ENCODE measurements at places on chromosomes 6 and 20.

DNA sequence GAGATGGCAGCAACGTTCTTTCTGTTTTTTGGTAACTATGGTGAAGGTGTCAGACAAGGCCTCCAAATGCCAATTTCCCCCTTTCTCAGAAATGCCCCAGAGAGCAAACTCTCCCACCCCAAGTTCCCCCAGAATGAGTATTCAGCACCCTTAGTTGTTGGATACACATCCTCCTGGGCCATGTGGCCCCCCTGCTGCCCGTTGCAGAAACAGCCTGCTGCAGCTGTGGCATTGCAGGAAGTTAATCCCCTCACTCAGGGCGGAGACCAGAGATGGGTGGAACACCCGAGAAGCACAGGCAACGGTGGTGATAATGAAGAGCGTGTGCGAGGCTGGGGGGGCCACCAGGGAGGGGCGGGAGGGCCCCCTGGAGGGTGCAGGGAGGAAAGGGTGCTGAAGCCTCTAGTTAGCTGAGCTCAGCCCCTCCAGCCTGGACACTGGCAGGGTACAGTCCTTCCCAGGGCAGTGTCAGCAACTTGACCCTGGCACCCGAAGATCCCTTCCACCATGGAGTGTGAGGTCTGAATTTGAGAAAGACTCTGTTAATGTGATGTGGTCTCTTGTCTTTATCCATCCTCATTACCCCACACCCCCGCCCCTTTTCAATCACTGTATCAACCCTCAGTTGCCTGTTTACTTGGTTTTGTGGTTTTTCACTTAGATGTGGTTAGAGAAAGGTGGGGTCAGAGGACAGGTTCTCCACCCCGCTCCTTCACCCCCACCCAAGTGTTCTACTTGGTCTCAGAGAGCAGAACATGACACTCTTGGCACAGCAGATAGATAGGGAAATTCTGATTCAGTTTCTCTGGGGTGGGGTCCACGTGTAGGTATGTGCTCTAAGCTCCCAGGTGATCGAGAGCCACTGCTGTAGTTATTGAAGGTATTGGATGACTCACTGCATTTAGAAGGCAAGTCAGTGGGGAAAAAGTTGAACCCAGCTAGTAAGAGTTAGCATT lies 208.8 kb upstream of the SUPT3H start:
- no peak for DNase-seq

GRCh38 chr20:63164484-63165355 lies 51.2 kb downstream of the YTHDF1 start:
- DNase-seq, result no peak

- no peak for DNase-seq
Measured at GRCh38 chr20:9025011-9025410, 43.9 kb upstream of the PLCB4 start.

- no peak for DNase-seq
Measured at GRCh38 chr6:166614171-166614583, 12.9 kb downstream of the RPS6KA2 start.

DNA sequence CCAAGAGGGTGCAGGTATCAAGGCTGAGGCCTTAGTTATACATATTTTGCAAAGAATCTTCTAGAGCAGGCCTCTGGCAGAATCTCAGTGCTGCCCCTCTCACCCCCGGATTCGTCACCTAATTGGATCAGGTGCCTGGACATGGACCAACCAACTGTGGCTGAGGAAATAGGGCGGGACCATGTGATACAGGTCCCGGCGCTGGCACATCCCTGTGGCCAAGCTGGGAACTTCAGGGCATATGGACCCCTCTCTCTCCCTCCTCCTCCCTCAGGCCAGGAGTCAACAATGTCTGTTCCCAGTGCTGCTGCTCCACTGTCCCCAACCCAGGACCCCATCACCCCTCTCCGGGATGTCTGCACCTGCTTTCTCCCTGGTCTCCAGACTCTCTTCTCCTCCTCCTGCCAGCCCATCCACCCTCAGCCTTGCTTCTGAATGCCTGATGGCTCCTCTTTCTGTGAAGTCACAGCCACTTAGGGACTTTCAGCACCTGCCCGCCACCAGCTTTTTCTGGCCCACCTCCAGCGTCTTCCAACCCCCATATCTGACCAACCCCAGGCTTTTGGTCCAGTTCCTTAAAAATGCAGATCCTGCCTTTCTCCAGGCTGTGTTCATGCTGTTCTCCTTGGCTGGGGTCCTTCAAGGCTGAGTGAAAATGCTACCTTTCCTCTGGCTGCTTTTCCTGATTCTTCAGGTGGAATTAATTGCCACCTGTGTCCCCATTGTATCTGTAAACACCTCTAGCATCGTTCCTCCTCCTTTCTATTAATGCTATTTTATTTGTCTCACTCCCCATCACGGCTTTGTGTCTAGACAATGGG lies 19.0 kb upstream of the MLN start:
- DNase-seq, result no peak

DNA sequence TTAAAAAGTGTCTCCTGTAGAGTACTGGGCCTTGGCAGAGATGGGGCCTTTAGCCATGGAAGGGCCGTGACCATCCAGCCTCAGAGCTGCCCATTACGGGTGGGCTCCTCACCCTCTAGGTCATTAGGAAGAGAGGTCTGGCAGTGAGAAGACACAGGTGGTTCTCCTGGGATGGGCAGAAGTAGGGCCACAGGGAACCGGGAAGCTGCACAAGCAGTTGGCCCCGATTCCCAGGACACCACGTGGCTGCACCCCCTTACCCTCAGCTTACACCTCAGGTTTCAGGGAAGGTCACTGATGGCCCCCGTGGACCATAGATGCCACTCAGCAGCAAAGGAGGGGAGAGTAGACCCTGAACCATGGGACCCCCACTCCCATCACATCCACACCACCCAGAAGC lies 1.6 kb downstream of the RAET1G start:
- DNase-seq, result no peak

Measured in NT2/D1 (cell line).